ENCODE measurements at places on chromosomes 2 and 18.
A peak's percentile ranks its signal among the peaks of the same experiment; 100 is the strongest.

DNA sequence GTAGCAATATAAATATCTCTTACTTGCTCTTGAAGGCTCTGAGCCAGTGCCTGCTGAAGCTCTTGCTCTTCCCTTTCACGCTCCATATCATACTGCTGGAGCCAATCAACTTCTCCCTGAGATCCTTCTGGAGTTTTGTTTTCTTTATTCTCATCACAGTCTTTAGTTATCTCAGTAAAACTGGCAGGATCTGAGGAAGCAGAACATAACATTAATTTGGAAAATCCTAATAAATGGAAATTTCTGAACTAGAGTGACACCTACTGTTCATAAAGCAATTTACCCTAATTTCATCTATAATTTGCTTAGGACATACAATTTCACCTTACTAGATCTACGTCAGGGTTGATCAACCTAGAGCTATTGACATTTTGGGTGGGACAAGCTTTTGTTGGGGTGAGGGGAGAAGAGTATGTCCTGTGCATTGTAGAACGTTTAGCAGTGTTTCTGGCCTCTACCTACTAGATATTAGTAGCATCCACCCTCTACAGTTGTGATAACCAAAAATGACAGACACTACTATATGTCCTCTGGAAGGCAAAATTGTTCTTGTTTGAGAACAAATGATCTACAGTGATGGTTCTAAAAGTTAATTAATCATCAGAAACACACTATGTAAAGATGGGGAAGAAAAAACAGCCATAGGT, 47.2 kb downstream of the VIL1 start:
- peak; percentile 3 for DNase-seq

- no peak for DNase-seq
Observed at GRCh38 chr2:72681016-72681995, 144.5 kb downstream of the EXOC6B start.

- no peak for DNase-seq
Observed at GRCh38 chr2:64538764-64539433, 14.8 kb downstream of the AFTPH start.

DNA sequence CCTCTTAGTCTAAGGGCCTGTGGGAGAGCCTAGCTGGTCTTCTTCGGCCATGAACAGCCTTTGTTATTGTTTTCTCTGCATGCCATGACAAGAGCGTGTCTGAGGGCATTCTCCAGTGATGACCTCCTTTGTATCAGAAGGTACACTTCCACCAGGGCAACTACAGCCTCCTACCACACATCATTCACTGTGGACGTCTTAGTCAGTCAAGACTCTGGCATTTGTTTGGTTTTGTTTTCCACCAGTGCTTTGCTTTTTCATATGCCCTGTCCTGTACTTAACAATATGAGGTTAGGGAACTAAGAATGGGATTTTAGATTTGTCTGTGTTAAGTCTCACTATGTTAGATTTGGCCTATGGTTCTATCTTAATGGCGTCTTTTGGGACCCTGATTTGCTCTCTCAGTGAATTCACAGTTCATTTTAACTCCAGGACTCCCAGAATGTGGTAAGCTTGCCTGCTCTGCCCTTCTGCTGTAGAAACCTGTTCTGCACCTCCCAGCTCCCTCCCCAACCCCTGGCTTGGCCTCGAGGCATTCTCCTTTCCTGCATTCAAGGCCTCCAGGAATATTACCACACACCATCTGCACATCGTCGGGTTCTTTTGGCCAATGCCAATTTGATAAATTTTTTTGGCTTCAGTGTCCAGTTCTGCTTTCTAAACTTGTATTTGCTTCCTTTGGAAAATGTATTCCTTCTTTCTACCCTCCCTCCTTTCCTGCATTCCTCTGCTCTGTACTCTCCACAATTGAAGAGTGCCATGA, 42.8 kb upstream of the IL1R1 start:
- no peak for DNase-seq

GRCh38 chr2:171531836-171532450, 9.7 kb downstream of the CYBRD1 start:
- peak; percentile 20 for DNase-seq

DNA sequence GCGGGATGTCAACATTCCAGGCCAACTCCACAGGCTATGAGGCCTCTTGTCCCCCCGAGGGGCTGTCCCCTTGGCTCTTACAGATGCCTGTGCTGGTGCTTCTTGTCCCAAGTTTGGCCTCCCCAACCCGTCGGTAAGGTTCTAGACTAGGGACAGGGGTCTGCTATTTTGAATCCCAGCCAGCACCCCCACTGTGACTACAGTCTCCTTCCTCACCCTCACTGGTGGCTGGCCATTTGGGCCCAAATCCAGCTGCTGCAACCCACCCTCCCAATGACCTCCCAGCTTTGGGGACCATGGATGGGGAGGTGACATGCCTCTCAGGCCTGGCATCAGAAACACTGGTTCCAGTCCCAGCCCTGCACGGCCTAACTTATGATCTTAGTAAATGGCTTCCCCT, 18.7 kb downstream of the CFAP65 start:
- DNase-seq, result no peak

DNA sequence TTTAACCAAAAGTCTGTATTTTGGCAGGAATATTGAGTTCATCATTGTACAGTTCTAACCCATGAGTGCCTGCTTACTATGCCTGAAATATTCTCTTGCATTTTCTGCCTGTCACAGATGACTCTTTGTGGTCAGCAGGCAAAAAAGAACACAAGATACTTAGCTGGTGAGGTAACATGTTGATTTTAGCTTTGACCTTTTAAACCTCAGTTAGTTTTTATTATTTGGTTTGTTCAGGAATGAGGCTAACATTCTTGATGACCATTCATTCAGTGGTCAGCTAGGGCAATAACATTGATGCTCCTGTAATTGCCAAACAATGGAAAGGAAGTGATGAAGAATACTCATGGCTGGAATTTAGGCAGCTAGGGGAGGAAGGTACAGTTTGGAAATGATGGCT, 491.2 kb downstream of the PIK3C3 start:
- no peak for DNase-seq

GRCh38 chr2:167411367-167411766, 523.1 kb downstream of the XIRP2 start:
- no peak for DNase-seq

DNA sequence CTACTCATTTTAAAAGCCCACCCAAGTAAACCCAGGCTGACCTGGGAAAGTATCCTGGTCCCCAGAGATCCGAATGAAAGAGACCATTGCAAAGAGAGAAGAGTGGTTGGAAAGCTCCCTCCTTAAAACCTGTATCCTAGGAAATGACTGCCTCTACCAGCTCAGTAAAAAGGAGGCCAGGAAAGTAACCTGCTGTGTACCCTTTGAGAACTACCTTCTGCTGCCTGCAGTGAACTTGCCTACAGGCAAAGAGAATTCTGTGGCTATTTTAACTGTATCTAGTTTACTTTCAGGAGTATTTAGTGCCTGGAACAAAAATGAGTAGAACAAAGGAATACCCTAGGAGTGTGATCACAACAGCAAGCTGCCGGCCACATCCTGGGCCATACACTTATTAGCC, 641.7 kb upstream of the NRXN1 start:
- no peak for DNase-seq

DNA sequence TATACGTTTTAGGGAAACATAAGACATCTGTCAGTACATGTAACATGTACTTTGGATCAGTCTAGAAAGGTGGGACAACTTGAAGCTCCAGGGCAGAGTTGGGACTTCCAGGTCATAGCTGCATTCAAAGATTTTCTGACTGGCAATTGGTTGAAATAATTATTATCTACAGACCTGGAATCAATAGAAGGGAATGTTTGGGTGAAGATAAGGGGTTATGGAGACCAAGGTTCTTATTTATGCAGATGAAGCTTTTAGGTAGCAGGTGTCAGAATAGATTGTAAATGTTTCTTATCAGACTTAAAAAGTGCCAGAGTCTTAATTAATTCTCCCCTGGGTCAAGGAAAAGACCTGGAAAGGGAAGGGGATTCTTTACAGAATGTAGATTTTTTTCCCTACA, 19.8 kb downstream of the RPIA start:
- no peak for DNase-seq

GRCh38 chr2:169007356-169007755, 23.8 kb downstream of the ABCB11 start:
- DNase-seq, result no peak

- DNase-seq, result no peak
Observed at GRCh38 chr18:79356435-79356834, 39.3 kb upstream of the NFATC1 start.

GRCh38 chr2:146764301-146764700, 1080.5 kb upstream of the ACVR2A start:
- no peak for DNase-seq

DNA sequence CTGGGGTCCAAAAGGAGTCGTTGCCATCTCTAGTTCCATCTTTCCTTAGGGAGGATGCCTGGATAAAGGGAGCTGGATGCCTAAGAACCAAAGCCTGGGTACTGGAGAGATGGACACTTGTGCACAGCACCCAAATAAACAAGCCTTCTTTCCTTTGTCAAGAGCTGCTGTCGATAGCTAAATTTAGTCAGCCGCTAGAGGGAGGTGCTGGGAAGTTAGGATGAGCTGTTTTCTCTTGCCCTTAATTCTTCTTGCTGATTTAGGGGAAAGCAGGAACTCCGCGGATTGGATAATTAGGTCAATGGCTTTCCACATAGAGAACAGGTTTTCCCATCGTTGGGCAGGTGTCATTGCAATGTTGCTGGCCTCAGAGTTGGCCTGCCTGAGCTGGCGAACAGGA, 30.9 kb upstream of the SERPINB12 start:
- DNase-seq, result peak; percentile 25

DNA sequence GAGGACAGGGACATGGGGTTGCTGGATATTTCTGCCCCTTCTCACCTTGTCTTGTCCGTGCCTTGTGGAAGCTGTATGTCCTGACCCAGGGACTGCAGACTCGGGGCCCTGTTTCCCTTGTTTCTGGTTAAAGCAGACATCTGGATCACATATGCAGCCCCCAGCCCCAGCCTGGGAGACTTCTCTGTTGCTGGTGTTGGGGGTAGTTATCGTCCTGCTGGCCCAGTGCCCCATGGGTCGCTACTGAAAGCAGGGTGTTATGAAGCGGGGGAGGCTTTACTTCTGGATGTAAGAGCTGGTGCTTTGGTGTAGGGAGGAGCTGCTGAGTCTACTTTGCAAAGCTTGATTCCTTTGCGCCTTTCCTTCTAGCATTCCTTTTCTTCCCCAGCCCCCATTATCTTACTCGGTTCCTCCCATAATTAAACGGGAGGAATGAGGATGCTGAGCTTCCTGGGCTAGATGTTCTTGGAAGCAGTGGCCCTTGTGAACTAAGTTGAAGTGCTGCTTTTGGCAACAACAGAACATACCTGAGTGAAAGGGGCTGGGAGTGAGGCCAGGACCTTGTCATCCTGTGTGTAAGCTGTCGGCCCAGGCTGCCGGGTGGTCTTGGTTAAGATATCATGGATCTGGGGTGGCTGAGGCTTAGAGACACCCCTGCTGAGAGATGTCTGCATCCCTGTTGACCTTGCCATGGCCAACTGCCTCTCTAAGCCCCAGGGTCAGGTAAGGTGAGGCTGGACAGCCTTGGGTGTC, 3.4 kb downstream of the TET3 start:
- DNase-seq, result no peak

DNA sequence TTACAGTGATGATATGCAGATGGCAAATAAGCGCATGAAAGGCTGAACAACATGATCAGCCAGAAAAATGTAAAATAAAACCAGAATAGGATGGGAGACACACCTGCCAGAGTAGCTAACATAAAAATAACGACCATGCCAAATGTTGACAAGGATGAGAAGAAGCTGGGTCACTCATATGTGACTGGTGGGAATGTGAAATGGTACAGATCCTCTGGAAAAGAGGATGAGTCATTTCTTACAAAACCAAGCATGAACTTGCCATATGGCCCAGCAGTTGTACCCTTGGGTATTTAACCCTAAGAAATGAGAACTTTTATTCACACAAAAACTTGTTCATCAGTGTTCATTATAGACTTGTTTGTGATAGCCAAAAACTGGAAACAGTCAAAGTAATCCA, 143.8 kb downstream of the SH3BP4 start:
- DNase-seq, result no peak

DNA sequence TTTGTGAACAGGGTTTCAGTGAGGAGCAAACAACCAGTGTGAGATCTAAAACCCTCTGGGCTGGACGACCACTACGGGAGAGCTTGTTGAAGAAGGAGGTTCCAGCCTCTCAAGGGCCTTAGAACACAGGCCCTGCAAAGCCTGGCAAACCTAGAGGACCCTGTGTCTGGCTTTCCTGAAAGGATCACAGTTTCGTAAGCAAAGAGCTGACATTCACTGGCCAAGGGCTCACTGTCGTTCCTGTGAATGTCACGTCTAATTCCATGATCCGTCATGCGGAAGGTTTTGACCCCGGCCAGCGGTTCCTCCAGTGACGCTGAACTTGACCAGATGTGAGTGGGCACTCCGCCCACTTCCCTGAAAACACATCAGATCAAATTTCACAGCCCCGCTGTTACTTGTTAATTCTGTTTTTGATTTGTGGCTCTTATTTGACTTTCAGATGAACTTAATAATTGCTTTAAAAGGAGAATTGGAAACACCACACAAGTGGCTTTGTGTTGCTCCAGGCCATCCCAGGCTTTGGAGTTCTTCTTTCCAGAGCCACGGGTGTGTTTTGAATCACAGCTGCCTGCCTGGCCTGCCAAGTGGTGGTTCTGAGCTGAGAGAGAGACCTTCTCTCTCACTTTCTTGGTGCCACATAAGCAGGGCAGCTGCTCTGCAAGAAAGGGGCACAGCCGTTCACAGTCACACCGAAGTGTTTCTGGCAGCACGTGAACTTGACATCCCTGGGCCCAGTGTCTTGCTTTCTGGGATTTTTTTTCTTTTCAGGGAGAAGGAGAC, 308.4 kb downstream of the NDUFA10 start:
- no peak for DNase-seq
